Aorta (tissue), 5 donors: ENCODE measurements at places on chromosomes 5 and 9. TPM values are rescaled to one million over a fixed set of nuclear protein-coding genes. Genes with fewer than 3 reads are reported as not detected.

The SLCO4C1 gene
- 0.39 TPM for total RNA-seq

The MEGF10 gene
- total RNA-seq, result 0.52 TPM

The BAAT gene
- not detected for total RNA-seq

The SARDH gene
- 0.84 TPM for total RNA-seq

The TCF7 gene
- total RNA-seq, result 4.4 TPM

The LCN10 gene
- total RNA-seq, result 13.4 TPM

The FOXD4L4 gene
- total RNA-seq, result 0.36 TPM

The GKAP1 gene
- 8.0 TPM for total RNA-seq

The GRM6 gene
- total RNA-seq, result not detected

The NEURL1B gene
- total RNA-seq, result 65.8 TPM

The TSPAN17 gene
- total RNA-seq, result 22.9 TPM

The DOK3 gene
- 21.6 TPM for total RNA-seq

The FAM78A gene
- 4.0 TPM for total RNA-seq

The PPIP5K2 gene
- total RNA-seq, result 75.1 TPM

DNA sequence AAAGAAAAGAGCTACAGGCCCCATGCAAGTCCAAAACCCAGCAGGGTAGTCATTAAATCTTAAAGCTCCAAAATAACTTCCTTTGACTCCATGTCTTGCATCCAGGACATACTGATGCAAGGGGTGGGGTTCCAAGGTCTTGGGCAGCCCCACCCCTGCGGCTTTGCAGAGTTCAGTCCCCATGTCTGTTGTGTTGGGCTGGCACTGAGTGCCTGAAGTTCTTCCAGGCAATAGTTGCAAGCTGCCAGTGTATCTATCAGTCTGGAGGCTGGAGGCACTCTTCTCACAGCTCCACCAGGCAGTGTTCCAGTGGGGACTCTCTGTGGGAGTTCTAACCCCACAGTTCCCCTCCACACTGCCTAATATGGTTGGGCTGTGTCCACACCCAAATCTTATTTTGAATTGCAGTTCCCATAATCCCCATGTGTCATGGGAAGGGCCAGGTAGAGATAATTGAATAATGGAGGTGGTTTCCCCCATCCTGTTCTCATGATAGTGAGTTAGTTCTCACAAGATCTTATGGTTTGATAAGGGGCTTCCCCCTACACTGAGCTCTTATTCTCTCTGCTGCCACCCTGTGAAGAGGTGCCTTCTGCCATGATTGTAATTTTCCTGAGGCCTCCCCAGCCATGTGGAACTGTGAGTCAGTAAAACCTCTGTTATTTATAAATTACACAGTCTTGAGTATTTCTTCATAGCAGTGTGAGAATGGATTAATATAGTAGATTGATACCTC is 237.5 kb upstream of the ADRA1B start:
- no peak overlapping the region for H3K4me3 ChIP-seq
- no peaks in the 10 kb centered on the region for H3K4me1 ChIP-seq

GRCh38 chr5:89302102-89302891 is 419.3 kb upstream of the MEF2C start:
- no peaks in the 10 kb centered on the region for H3K27me3 ChIP-seq
- H3K36me3 ChIP-seq, result no peaks in the 10 kb centered on the region

- H3K36me3 ChIP-seq, result no peaks in the 10 kb centered on the region
- H3K4me1 ChIP-seq, result peaks cover 2% of the 10 kb centered on the region
- no peak for DNase-seq
- H3K4me3 ChIP-seq, result no peak overlapping the region
- H3K27ac ChIP-seq, result no peak overlapping the region
Observed at GRCh38 chr9:121962421-121962820, 130.7 kb downstream of the TTLL11 start.

DNA sequence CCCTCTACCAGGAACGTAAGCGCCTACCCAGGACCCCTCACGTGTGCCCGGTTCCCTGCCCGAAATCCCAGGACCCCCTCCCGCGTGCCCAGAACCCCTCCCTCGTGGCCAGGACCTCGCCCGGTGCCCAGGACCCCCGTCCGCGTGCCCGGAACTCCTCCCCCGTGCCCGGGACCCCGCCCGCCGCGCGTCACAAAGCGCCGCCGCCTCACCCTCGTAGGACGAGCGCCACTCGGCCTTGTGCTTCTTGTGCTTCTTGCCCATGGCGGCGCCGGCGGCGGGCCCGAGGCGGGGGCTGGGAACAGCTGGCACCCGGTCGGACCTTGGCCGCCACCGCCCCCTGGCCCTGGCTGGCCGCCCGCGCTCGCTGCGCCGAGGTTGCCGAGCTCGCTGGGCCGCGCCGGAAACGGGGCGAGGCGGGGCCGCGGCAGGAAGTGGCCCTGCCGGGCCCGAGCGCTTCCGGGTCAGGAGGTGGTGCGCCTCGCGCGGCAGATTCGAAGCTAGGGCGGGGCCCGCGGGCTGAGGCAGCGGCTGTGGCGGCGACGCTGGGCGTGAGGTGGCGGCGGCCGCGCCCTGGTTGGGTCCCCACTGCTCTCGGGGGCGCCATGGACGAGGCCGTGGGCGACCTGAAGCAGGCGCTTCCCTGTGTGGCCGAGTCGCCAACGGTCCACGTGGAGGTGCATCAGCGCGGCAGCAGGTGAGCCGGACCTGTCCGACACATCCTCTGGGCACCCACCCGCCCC is at the start of the genes BRD9 and TRIP13:
BRD9 (minus strand) TSS at position 408 of the 743 bp plus-strand sequence; CDS start at position 264, 144 bp downstream.
TRIP13 (plus strand) TSS at position 491 of the 743 bp plus-strand sequence; CDS start at position 606, 115 bp downstream.
- no peaks in the 10 kb centered on the region for H3K36me3 ChIP-seq
- no peaks in the 10 kb centered on the region for H3K4me1 ChIP-seq
- H3K4me3 ChIP-seq, result peak within 1 kb of the TSS; percentile 63
- no peaks in the 10 kb centered on the region for H3K27me3 ChIP-seq

GRCh38 chr9:107833295-107833694 is 343.7 kb upstream of the KLF4 start:
- no peaks in the 10 kb centered on the region for H3K36me3 ChIP-seq
- no peaks in the 10 kb centered on the region for H3K4me1 ChIP-seq
- no peak overlapping the region for H3K4me3 ChIP-seq
- H3K27ac ChIP-seq, result no peak overlapping the region
- no peaks in the 10 kb centered on the region for H3K27me3 ChIP-seq

GRCh38 chr9:78539904-78540303 is 243.0 kb downstream of the PSAT1 start:
- H3K36me3 ChIP-seq, result no peaks in the 10 kb centered on the region
- H3K4me3 ChIP-seq, result no peak overlapping the region
- no peak overlapping the region for H3K27ac ChIP-seq
- no peak for DNase-seq
- H3K4me1 ChIP-seq, result no peaks in the 10 kb centered on the region

GRCh38 chr5:174446446-174446845 is 277.9 kb upstream of the MSX2 start:
- no peak overlapping the region for H3K27ac ChIP-seq
- no peak for DNase-seq
- no peaks in the 10 kb centered on the region for H3K36me3 ChIP-seq
- peaks cover 2% of the 10 kb centered on the region for H3K27me3 ChIP-seq

- H3K27ac ChIP-seq, result no peak overlapping the region
- H3K27me3 ChIP-seq, result no peaks in the 10 kb centered on the region
- no peaks in the 10 kb centered on the region for H3K4me1 ChIP-seq
- no peaks in the 10 kb centered on the region for H3K36me3 ChIP-seq
Observed at GRCh38 chr5:171676286-171676944, 109.2 kb upstream of the SMIM23 start.

- H3K4me3 ChIP-seq, result no peak overlapping the region
- H3K36me3 ChIP-seq, result no peaks in the 10 kb centered on the region
- no peaks in the 10 kb centered on the region for H3K4me1 ChIP-seq
- H3K27ac ChIP-seq, result no peak overlapping the region
- H3K27me3 ChIP-seq, result no peaks in the 10 kb centered on the region
Observed at GRCh38 chr5:91910247-91910646, 527.1 kb upstream of the ARRDC3 start.

DNA sequence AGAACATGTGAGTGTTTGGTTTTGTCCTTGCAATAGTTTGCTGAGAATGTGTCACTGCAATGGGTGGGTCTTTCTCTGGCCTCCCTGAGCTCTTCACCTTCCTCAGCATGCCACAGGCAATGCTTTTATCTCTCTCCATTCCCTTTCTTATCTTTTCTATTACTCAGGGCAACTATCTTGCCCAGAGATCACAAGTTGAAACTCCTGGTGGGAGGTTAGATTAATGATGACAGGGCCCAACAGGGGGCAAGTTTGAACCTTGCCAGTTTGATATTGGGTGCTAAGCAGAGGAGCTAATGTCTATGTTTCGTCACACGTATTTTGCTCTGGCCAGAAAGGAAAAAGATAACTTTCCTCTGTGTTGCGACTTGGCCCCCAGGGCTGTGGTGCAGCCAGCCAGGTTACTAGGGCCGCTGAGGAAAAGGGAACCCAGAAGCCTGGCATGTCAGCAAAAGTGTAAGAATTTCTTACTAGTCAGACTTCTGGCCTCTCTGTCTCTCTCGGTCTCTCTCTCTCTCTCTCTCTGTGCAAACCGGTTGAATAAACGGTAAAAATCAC is 299.3 kb upstream of the POU5F2 start:
- no peak for DNase-seq
- no peaks in the 10 kb centered on the region for H3K36me3 ChIP-seq
- H3K4me3 ChIP-seq, result no peak overlapping the region
- no peak overlapping the region for H3K27ac ChIP-seq
- no peaks in the 10 kb centered on the region for H3K4me1 ChIP-seq
- H3K27me3 ChIP-seq, result no peaks in the 10 kb centered on the region

DNA sequence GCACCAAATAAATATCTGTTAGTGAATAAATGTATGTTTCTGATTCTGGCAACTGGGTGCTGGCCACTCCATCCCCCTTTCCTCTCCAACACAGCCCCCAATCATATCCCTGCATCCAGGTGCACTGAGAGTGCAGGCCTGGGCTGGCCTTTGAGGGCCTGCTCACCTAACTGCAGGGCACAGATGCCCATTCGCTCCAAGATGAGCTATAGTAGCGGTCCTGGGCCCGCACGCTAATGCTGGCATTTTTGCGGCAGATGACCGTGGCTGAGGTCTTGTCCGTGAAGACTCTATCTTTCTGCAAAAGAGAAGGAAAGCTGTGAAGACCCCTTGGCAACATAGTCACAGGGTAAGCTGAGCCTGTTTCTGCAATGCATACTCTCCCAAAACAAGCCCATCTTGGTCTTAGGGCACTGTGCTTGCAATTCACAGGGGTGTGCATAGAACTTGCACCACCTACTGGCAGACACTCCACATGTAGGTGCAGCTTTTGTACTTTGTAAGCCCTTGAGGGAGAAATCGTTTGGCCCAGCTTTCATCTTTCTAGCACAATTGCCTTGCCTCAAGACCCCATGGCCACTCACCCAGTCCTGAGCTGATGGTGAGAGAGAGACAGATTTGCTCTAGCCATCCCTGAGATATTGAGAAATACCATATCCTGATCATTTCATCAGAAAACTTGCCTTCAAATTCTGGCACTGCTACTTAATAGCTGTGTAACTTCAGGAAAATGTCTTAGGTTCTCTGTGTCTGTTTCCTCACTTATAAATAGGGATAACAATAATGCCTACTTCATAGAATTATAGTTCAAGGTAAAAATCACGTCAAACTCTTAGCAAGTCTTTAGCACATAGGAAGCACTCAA is 13.5 kb downstream of the IL12B start:
- H3K4me1 ChIP-seq, result no peaks in the 10 kb centered on the region
- H3K27ac ChIP-seq, result no peak overlapping the region
- H3K4me3 ChIP-seq, result no peak overlapping the region
- H3K27me3 ChIP-seq, result no peaks in the 10 kb centered on the region
- DNase-seq, result no peak

DNA sequence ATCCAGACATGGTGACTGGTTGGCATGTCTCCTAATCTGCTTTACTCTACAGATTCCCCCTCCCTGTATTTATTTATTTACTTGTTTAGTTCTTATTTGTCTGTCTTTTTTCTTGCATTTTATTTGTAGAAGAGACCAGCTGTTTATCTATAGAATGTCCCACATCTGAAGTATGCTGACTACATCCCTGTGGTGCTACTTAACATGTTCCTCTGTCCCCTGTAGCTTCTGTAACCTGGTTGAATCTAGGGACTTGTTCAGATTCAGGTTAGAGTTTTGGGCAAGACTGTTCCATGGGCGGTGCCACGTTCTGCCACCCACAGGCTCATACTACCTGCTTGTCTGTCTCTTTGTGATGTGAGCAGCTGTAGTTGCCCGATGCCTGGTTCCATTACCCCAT is 23.5 kb downstream of the DUSP1 start:
- H3K36me3 ChIP-seq, result no peaks in the 10 kb centered on the region
- no peak for DNase-seq
- H3K4me1 ChIP-seq, result no peaks in the 10 kb centered on the region
- peak overlapping the region; percentile 96 for H3K27ac ChIP-seq

- no peaks in the 10 kb centered on the region for H3K27me3 ChIP-seq
- no peaks in the 10 kb centered on the region for H3K4me1 ChIP-seq
- no peak overlapping the region for H3K4me3 ChIP-seq
- DNase-seq, result no peak
- H3K36me3 ChIP-seq, result no peaks in the 10 kb centered on the region
Observed at GRCh38 chr9:105067895-105068580, 140.1 kb upstream of the ABCA1 start.

DNA sequence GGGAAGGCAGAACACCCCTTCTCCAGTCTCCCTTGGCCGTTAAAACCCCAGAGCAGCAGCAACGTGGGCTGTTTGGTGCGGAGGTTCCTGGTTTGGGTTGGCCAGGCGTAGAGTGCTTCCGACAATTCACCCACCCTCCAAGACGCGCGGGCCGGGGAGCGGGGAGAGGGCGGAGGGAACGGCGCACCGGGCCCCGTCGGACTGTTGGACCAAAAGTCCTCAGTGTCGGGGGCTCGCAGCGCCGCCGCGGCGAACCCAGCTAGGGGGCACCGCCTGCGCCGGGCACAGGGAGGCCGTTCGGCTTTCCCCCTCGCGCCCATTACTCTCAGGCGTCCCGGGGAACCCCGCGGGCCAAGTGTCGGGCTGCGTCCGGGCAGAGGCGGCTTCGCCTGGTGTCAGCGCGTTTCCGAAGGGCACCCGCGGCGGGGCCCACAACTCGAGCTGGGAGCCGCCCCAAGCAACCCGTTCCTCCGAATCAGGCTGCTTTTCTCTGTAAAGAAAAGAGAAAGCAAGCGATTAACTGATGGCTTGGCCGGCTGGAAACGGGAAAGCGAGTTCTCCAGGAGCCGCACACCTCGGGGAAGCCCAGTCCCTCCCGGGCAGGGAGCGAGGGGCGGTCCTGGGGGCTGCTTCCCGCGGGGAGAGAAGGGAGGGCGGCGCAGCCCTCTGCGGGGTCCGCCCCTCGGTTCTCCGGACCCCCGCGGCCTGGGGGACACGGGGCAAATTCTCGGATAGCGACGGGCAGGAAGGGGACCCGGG is 145.5 kb downstream of the ERCC6L2 start:
- DNase-seq, result peak; percentile 84
- H3K36me3 ChIP-seq, result no peaks in the 10 kb centered on the region
- H3K27ac ChIP-seq, result no peak overlapping the region

- no peak overlapping the region for H3K27ac ChIP-seq
- H3K27me3 ChIP-seq, result no peaks in the 10 kb centered on the region
- no peaks in the 10 kb centered on the region for H3K36me3 ChIP-seq
Observed at GRCh38 chr5:1770443-1770802, 29.2 kb downstream of the MRPL36 start.

DNA sequence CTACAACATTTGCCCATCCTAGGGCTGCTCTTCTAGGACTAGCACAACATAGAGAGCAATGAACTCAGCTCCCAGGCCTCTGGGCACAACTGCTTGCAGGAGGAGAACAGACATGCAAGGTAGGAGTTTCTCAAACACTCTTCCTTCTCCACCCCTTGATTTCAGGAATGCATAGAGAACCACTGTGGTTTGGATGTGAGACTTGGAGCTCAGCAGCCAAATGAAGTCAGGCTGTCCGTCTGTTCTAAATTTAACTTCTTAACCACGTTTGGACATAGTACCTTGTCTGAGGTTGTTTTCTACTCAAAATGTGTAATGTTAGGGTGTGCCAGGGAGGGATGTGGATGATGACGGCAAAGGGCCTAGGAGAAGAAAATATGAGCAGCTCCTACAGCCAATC is 515.1 kb upstream of the TNC start:
- H3K4me1 ChIP-seq, result peaks cover 3% of the 10 kb centered on the region
- no peak overlapping the region for H3K4me3 ChIP-seq
- no peak for DNase-seq
- peak overlapping the region; percentile 37 for H3K27ac ChIP-seq
- no peaks in the 10 kb centered on the region for H3K27me3 ChIP-seq
